ENCODE measurements at places on chromosomes 3 and 15.

DNA sequence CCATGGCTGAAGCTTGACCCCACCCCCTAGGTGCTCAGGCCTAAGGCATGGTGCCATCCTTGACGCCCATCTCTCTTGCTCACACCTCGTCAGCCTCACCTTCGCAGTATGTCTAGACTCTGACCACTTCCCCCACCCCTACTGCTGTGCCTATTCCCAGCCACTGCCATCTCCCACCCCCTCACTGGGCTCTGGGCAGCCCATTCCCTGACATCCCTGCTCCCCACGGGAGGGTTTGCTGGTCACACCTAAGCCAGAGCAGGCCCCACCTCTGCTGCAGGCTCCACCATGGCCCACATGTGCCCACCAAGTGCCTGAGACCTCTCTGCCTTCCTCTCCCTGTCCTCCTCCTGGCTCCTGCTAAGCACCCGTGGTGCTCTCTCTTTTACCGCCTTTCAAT lies 47.7 kb upstream of the PRR23E start:
- no peak for DNase-seq

DNA sequence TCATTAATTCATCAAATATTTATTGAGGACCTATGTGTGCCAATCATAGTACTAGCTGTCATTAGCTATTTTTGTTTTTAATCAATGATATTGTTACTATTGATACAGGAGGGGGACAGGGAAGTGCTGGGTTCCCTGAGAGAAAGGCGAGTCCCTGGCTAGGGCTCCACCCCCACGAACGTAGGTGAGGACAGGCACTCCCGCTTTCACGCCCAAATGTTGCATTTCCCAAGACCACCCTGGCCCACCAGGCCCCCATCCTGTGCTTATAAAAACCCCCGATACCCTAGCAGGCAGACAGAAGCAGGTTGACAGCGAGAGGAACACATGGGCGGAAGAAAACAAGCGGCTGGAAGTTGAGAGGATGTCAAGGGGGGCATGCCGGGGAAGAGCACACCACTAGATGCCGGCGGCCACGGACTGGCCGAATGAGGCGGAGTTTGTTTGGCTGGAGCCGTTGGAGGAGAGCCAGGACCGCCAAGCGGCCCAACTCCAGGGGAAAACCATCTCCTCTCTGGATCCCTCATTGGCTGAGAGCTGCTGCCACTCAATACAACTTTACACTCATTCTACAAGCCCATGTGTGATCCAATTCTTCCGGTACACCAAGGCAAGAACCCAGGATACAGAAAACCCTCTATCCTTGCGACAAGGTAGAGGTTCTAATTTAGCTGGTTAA lies 798.7 kb upstream of the SEMA6D start:
- no peak for DNase-seq

- no peak for DNase-seq
Observed at GRCh38 chr15:100565591-100565990, 36.4 kb downstream of the LINS1 start.

GRCh38 chr3:193132964-193133363 lies 108.1 kb upstream of the PLAAT1 start:
- DNase-seq, result no peak

GRCh38 chr15:82774496-82774895 lies 31.4 kb downstream of the FSD2 start:
- DNase-seq, result no peak
